Peyer's patch (tissue), 4 donors: ENCODE measurements at places on chromosomes 7 and 10. TPM values are rescaled to one million over a fixed set of nuclear protein-coding genes. Genes with fewer than 3 reads are reported as not detected.
A peak's percentile ranks its signal among the peaks of the same experiment; 100 is the strongest.

DNA sequence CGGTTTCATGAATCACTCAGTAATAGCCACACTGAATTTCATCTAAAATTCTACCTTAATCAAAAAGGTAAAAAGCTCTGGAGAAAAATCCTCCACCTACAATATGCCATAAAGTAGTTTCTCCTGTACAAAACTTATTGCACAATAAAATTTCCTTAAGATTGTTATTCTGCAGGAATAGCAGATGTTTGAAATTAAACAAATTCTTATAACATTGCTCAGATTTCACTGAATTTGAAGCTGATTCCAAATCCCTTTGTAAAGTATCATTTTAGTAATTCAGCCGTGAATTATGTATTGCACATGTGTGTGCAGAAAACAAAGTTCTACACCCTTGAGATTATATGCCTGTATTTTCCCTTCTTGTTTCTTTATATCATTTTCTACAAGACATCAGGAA is 123.8 kb downstream of the AMPH start:
- no peak for DNase-seq

- no peak for DNase-seq
Measured at GRCh38 chr7:36131026-36131425, 22.0 kb upstream of the EEPD1 start.

- DNase-seq: no peak
Measured at GRCh38 chr10:110739811-110740271, 95.7 kb downstream of the RBM20 start.

DNA sequence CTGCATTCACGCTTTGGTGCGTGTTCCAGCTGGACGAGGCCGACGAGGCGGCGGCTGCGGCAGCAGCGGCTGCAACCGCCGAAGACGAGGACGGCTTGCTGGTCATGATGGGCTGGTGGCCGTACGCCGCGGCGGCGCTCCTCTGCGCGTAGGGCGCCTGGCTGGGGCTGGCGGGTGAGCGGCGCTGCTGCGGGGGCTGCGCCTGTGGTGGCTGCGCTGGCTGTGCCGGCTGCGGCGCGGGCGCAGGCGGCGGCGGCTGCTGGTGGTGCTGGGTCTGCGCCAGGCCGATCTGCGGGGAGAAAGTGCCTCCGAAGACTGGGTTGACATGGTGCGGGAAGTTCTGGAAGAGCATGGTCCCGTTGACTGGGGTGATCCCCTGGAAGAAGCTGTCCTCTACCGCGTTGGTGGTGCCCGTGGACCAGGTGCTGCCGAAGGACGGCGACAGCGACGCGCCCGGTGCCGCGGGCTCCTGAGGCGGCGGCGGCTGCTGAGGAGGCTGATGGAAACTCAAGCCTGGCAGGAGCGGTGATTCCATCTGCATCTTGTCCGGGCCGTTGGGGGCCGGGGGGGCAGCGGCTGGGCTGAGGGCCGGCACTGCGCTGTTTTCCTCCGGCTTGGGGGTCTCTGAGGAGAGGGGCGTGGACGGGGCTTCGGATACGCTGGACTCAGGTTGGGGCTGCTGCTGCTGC is 51.1 kb downstream of the CPEB3 start:
- DNase-seq: peak; percentile 58

- DNase-seq: no peak
Measured at GRCh38 chr7:70294211-70294911, 696.1 kb downstream of the AUTS2 start.

GRCh38 chr10:16732376-16732775 is 84.8 kb downstream of the RSU1 start:
- DNase-seq: no peak

DNA sequence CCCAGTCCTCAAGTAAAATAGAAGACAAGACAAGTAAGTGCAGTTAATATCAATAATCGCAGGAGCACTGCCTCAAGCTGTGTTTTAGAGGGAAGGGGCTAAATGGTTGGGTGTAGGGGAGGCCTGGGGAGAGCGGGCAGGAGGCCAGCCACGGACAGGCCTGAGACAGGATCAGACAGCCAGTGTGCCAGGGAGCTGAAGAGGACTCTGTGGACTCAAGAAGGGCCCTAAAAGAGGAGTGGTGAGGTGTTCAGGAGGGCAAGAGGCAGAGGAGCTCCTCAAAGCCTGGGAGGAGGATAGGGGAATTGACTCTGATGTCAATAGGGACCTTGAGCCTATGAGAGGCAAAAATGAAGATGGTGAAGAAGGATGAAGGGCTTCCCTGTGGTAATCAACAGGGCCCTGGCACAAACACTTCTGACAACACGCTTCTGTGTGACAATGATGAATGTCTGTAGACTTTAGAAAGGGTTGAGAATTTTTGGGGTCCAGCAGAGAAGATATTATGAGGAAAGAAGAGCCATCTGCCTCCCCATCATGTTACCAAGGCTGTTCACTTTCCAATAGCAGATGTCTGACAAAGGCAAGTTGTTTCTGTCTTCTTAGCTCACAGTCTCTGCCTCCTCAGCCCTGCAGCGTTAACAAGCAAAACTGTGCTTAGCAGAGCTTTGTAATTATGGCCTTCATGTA is 2.4 kb upstream of the PTPRE start:
- no peak for DNase-seq

GRCh38 chr7:66905689-66906088 is 15.3 kb upstream of the TMEM248 start:
- no peak for DNase-seq

DNA sequence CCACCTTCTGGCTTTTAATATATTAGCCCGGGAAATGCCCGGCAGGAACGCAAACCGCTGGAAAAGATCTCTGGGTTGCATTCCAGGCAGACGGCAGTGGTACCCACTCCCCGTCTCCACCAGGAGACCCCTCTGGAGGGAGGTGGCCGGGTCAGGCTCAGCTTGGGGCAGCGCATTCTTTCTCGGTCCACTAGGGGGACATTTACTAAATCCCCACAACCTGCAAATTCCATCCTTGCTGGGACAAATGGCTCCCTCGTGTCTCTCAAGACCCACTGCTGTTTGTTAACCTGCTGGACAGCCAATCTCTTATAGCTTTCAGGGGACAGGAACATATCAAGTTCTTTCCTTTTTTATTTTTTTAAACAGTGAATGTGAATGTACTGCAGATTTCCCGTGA is 45.8 kb upstream of the CARD11 start:
- DNase-seq: no peak

GRCh38 chr10:114687459-114687858 is 29.4 kb upstream of the ABLIM1 start:
- no peak for DNase-seq

- DNase-seq: no peak
Measured at GRCh38 chr7:36861656-36862055, 137.4 kb upstream of the AOAH start.

DNA sequence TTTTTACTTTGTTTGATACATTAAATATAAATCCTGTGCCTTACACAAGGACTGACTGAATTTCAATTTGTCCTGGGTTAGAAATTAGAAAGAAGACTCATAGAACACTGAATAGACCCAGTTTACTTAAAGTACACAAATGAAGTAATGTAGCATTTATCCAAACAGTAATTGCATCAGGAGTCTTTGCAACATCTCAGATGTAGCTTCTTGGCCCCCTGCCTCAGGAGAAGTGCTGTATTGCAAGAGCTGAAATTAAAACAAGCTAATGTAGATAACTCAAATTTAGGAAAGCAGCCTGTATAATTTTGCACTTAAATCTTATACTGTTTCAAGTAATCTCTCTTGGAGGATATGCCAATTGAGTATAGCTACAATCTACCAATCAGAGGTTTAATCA is 54.3 kb upstream of the KCND2 start:
- no peak for DNase-seq

GRCh38 chr10:84214612-84215235 is 10.6 kb downstream of the LRIT2 start:
- DNase-seq: no peak

- DNase-seq: no peak
Measured at GRCh38 chr7:85972504-85973141, 671.1 kb upstream of the GRM3 start.

The MSS51 gene
- total RNA-seq: 7.5 TPM

The CAMK1D gene
- total RNA-seq: 5.6 TPM

The PLA2G12B gene
- 67.3 TPM for total RNA-seq

The LLCFC1 gene
- not detected for total RNA-seq
